ENCODE measurements at places on chromosomes 7 and 10.

- DNase-seq: peak; percentile 5
Observed at GRCh38 chr7:64618785-64619456, 47.0 kb upstream of the ZNF107 start.

DNA sequence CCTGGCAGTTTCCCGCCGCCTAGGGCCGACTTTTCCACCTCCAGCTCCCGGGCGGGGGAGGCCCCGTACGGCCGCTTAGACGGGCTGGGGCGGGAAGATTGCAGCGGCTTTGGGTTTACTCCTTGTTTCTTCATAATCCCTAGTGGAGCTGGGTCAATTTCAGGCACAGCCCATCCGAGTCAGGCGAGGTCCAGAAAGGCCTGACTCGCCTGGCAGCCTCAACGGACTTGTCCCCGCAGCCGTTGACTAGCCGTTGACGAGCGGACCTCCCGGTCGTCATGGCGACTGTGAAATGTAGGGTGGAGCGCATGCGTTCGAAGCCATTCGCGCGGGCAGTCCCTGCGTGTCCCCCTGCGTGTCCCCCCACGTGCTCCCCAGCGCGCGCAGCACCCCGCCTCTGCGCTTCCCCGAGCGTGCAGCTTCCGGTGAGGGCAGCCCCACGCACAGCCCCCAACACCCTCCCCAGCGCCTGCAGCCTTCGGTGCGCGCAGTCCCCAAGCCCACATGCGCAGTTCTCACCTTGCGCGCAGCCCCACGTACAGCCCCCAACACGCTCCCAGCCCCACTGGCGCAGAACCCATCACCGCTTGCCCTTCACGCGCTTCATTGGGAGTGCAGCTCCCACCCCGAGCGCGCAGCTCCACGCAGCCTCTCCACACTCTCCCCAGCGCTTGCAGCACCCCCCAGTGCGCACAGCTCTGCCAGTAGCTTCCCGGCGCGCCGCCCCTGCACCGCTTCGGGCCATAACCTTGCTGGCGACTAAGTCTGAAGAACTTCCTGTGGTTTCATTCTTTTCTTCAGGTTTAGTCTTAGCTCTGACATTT, 67.8 kb downstream of the TBX20 start:
- DNase-seq: no peak

GRCh38 chr7:64870656-64871055, 32.4 kb upstream of the ZNF273 start:
- DNase-seq: no peak

- no peak for DNase-seq
Observed at GRCh38 chr10:1366811-1367425, 310.7 kb downstream of the WDR37 start.

GRCh38 chr10:102352066-102352715, 43.3 kb upstream of the NFKB2 start:
- DNase-seq: no peak

DNA sequence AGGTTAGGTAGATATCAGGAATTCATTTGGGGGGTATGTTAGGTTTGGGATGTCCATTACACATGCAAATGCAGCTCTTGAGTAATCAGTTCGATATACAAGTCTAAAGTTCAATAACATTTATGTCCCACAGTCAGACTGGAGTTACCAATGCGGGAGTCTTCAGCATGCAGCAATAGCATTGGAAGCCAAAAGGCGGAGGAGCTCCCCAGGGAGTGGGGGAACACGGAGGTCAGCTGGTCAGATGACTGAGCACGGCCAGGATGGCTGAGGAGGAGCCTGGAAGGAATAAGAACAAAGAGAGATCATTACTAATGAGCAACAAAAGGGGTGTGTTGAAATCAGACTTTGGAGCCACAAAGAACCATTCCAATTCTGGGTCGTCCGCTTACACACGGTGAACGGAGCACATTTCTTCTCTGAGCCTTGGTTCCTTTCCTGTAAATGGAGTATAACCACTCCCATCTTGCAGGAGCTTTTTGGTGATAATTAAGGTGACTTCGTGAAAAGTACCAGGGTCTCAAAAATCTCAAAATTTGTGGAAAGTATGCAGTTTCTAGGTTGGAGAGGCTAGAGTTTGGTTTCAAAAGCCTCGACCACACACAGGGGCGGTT, 478 bp upstream of the ZNF22 start:
- DNase-seq: peak; percentile 86

DNA sequence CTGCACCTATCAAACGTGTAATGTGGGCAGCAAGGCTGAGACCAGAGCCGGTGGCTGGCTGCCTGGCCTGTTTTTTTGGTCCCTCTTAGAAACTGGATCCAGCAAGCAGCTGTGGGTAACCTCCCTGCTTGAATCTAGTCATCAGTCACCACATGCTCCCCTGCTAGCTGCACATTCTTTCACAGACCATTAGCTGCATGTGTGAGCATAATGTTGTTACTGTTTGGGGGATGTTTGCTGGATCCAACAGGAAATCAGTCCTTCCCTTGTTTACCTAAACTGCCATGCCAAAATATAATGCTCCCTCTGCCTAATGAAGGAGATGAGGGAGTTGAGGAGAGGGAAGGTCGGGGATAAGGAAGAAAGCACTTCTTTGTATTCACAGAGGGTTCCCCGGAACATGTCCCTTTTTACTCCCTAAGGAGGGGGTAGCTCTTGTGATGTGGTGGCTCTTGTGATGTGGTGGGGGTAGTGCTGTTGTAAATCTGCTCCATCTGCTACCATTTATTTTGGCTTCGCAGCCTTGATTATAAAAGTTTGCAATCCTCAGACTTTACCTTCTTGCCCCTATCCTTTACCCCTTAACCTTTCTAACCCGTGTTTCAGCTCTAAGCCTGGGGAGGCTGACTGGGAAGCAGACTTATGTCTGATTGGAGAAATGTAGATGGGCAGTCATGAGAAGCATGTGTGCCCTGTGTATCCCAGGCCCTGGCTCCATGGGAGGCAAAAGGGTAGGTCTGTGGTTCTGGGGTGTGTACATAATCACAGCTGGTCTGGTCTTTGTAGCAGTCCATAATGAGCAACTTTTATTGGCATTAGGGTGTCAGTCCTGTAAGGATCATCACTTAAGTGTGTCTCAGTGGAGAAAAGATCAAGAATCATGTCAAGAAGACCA, 20.8 kb downstream of the LOXL4 start:
- peak; percentile 42 for DNase-seq

- DNase-seq: no peak
Observed at GRCh38 chr10:124517461-124517860, 55.8 kb downstream of the LHPP start.

DNA sequence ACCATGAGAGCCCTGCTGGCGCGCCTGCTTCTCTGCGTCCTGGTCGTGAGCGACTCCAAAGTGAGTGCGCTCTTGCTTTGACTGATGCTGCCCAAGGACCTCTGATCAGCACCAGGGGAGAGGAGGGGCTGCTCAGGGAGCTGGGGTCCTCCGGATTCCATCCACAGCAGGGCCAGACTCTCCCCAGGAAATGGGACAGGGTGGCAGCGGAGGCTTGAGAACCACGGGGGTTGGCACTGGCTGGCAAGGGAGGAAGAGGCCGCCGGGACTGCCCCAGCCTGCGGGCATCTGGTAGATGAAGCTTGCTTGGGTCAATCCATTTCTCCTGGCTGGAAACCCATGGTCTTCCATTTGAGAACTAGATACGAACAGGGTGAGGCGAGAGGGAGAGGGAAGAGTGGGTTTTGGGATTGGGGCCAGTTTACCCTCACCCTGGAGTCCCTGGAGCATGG, 647 bp downstream of the PLAU start:
- no peak for DNase-seq

GRCh38 chr7:15326044-15326644, 235.7 kb downstream of the AGMO start:
- DNase-seq: no peak

DNA sequence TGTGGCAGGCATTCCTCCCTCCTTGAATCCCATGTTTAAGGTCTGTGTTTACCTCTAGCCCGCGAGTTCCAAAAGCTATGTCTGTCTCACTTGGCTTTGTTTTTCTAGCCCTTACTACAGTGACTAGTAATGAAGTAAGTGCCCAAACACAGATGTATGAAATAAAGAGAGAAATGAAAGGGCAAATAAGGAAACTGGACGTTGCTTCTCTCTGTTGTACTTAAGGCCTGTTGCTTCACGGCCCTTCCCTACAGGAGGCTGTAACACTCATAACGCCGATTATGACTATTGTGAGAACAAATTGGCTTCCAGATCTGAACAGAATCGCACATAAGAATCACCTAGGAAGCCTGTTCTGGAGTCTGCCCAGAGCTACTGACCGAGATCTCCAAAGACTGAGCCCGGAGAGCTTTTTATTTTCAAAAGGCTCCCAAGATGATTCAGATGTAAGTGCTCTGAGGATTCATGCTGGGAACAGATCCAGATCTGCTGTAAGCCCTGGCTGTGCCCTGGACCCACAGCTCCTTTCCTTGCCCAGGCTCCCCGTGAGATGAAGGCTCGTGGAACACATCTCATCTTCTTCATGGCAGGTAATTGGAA, 432.6 kb downstream of the SDK1 start:
- DNase-seq: no peak

DNA sequence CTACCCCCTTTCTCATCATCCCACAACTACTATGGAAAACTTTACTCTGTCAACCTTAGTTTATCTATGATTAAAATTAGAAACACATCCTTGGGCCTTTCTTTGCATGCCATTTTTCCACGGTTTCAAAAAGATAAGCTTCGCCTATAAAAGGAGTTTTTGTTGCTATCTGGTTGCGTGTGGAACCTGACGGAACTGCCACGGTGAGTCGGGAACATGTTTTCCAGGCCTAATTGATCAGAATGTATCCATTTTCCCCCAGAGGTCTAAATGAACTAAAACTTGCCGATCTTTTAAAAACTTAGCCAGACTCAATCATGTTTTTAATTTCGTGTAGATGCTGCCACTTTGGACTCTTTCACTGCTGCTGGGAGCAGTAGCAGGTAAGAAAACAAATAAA, at the start of gene PNLIP:
Gene PNLIP (plus strand): TSS at position 176 of the 400 bp plus-strand sequence. CDS start 162 bp downstream, at position 338.
- no peak for DNase-seq

DNA sequence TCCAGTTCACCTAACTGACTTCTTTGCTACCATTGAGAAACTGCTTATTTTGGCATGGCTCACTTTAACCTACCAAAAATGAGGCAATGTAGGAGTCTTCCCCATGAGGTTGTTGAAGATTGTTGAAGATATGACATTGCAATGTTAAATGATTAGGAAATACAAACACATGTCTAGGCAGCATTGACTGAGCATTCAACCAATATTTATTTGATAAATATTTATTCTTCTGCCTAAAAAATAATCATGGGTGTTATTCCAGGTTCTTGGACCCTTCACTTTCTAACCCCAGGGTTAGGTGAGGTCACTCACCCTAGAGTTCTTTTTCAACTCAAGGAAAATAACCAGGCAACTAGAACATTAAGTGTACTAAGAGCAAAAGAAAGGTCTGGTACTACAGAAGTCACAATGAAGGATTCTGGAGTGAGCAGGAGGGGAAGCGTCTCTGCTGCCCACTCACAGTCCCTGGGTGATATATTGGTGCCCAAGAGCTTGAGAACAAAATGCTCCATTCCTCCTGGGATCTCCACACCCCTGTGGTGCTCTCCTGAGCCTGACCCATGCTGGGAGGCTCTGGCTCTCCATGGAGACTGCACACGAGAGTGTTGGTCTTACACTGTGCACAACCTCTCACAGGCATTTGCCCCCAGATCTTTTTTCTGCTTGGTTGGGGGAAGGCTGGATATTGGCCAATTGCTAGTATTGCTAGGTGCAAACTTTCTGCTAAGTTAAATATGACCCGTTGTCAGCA, 123.4 kb downstream of the SPAG6 start:
- no peak for DNase-seq

GRCh38 chr10:80455461-80456349, 1.6 kb downstream of the TSPAN14 start:
- DNase-seq: no peak

DNA sequence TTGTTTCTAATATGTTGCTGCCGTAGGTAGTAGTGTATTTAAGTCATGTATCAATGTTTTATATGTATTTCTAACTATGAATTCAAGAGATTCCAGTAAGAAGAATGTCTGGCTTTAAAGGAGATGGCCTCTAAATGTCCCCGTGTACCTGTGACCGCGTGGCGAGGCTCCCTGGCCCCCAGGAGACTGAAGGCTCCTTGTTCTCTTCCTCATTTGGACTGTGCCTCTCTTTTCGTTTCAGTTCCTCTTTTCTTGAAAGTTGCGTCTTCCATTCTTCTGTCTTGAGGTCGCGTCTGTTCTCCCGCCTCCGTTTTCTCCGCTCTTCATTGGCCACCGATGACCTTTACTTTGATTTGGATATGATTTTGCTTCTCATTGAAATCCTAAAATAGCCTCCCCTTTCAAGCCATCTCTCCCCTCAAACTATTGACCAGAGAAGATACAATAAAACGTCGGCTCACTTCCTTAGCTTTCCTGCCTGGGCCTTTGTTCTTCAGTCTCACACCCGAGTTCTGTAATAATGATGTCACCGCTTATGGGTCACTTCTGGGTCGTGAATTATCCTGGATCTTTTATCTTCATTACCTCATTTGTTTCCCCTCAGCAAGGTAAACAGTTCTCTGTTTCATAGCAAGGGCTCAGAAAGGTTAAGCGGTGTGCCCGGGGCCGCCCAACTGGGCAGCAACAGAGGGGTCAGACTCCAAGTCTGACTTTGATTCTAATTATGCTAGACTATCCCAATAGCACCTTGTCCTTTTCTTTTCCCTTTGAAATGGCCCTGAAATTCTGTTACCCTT, 28.7 kb downstream of the WIPI2 start:
- no peak for DNase-seq

DNA sequence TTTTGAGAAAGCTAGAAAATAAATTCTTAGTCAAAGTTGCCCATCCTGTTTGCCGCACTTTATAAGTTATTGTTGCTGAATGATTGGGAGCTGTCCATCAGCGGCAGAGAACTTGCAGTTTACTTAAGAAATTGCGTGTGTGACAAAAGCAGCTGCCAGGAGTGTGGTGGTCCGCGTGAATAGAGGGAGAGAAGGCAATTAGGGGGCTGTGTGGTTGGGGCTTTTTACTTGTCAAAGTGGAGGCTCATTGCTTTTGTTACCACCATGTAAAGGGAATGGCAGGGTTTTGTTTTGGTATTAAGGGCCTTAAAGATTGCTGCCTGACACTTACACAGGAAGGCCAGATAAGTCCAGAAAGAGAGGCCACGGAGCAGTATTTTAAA, 177.8 kb downstream of the TCF7L2 start:
- no peak for DNase-seq

- DNase-seq: no peak
Observed at GRCh38 chr7:69860486-69860885, 262.2 kb downstream of the AUTS2 start.

Data from skeletal muscle cell (primary cell).